Retinal pigment epithelial cell (primary cell): ENCODE measurements at places on chromosomes 11 and 22.

GRCh38 chr11:107996006-107996776 is 12.5 kb upstream of the CUL5 start:
- DNase-seq: no peak

DNA sequence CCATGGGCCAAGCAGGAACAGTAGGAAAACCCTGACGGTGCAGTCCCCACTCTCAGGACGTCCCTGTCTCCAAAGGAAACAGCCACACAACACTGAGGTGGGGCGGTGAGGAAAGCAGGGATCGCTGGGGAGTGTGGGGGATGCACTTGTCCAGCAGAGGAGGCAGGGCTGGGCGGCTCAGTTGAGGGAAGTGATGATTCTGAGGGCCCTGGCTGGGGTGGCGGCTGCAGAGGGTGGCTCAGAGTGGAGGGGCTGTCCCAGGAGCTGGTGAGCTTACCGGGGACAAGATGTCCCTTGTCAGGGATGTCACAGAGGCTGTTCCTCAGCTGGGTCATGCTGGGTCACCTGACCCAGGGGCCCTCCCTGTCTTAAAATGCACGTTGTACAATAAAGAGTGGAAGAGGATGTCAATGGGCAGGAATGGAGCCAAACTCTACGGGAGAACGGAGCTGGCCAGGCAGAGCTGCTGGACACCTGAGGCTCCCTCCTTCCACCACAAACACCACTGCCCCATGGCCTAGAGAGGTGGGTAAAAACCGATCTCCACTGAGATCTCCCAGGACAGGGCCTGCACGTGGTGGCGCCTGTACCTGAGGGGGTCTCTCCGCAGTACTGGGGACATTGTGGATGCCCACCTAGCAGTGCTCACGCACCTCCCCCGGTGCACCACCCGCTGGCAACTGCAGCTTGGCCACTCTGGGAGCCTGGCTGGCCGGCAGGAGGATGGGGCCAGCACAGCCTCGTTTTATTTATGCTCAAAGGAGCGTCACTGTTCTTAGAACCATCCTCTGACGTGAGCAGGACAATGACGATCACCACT is 9.7 kb upstream of the EFCAB6 start:
- no peak for DNase-seq

DNA sequence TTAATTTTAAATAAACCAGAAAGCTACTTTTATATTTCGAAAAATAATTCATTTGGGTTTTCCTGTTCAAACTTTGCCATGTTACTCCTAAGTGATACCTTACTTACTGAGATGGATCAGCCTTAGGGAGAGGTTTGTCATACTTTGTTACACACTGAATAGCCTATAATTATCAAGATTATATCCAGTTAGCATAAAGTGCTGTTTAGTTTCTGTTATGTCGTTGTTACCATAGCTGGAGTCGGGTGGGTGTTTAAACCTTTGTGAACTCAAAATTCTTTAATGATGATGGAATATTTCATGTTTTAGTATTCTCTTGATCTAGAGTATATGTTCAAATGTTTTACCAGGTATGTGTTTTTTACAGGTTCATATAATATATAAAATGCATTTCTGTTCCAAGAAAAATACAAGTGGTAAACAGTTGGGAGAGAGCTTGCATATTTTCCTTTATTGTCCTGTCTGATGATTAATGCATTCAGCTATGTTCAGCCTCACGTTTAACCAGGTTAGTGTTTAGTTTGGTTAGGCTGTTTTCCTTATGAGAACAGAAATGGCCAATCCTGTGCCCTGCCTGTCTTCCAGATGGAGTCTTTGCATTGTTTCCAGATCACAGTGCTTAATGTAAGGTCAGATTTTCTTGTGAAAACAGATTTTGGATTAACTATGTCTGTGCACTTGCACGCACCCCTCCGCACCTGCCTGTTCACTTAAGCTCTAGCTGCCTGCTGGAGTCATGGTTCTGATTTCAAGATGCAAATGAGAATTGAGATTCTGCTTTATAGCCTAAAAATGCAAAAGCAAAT is 105.6 kb downstream of the ATXN10 start:
- DNase-seq: peak; percentile 25

GRCh38 chr22:18065256-18065655 is 12.5 kb upstream of the PEX26 start:
- no peak for DNase-seq

DNA sequence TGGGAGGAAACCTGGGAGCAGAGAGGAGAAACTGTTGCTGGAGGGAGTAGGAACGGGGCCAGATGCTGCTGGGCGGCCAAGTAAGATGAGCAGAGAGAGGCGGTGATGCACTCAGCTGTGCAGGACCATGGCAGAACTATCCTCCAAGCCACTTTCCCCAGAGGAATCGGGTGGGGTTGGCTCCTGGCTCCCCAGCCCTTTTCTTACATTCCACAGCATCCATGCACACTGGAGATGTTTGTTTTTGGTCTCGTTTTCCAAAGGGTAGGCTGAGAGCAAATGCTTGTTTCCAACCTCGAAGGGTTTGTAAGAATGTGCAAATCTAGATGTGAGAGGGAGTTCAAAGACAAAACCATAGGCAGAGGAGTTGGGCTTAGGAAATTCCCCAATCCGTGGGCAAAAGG is 73.2 kb downstream of the DBX1 start:
- no peak for DNase-seq

DNA sequence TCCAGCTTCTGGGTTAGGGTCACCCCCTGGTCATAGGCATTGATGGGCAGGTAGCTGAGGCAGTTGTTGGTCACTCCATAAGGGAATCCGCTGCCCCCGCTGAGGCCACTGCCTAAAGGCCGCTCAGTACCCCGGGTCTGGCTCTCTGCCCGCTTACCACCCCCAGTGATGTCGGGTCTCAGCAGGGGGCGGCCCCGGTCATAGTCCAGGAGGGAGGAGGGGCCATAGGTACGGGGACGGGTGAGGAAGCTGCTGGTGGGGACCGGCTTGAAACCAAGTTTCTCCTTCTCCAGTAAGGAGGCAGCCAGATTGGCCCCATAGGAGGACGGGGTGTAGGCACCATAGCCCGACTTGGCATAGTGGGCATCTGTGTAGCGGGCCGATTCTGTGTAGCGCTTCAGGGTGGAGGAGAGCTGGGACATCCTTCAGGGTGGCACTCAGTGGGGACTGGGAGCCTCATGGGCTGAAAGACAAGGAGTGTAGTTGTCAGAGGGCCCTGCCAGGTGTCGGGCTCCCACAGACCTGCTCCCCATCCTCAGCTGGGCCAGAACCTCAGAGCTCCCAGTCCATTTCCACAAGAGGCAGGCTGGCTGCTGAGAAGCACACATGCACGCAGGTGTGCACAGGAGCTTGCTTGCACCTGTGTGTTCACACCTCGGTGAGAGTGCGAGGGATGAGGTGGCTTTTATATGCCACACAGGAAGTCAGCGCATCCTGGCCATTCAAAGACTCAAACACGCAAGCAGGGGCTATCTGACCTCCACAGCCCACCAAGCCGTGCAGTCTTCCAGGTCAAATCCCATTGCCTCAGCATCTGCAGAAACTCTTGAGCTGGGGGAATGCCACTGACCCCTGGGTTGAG is 8.2 kb downstream of the USP2 start:
- no peak for DNase-seq

DNA sequence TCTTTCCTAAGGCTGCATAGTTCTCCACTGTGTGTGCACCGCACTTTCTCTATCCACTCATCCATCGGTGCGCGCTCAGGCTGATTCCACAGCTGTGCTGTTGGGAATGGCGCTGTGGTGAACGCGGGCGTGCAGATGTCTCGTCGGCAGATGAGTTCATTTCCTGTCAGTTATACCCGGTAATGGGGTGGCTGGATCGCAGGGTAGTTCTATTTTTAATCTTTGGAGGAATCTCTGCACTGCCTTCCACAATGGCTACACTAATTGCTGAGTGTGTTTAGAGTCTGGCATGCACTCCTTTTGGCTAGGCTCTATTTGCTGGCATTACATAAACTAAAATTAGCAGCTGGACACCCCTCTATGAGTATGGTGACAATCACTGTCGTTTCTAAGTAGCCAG is 27.9 kb upstream of the KRTAP5-7 start:
- no peak for DNase-seq

DNA sequence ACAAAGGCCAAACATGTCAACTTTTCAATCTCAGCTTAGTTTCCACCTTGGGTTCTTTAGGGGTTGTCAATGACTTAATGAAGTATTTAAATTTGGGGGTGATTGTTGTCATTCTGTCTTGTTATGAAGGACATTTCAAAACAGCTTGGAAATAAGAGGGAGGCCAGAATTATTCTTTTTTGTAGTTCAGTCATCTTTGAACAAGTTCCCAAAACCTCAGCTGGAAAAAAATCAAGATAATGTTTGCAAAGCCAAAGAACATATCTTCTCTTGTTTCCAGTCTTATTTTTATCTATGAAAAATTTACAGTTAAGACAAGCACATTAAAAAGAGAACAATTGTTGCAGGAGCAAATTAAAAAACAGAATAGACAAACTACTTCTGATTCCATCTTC is 612.8 kb downstream of the INSC start:
- DNase-seq: no peak

DNA sequence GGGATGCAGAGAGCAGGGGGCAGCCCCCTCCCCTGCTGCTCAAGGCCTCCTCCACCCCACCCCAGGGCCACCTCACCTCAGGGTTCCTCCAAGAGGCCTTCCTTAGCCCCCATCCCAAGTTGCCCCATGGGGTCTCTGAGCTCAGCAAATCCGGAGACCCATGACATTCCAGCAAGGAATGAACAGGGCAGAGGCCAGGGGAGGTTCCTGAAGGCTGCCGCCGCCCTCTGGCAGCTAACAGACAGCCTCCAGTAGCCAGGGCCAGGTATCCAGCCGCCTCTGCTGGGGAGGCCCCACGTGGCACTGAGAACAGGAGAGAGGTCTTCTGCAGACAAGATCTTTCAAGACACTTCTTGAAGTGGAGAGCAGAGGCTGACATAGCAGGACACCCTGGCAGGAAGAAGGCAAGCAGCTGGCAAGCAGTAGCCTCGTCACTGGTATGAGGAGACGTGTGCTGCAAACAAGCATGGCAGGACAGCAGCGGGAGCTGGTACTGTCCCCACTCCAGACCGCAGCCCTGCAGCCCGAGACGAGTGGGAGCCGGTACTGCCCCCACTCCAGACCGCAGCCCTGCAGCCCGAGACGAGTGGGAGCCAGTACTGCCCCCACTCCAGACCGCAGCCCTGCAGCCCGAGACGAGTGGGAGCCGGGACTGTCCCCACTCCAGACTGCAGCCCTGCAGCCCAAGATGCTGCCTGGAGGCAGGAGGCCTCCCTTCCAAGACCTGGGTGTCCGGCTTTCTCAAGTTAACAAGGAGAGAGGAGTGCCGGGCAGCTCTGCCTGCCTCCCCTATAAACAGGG is 190.6 kb downstream of the IGLL1 start:
- DNase-seq: no peak

GRCh38 chr11:19674836-19675235 is 37.8 kb upstream of the NAV2 start:
- no peak for DNase-seq

DNA sequence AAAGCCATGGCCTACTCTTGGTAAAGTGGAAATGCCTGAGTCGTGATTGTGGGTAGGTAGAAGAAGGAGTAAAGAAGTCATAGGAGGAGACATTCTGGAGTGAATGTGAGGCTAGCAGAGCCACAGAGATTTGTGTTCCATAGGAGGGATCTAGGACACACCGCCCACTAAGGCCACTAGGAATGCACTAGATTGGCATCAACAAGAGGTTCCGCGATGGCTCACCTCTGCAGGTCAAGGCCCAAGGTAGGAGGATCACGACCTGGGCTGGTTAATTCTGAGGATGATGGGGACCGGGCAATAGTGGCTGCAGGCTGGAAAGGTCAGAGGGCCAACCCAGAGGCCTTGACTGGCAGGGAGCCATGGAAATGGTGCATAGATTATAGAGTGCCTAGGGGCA is 48.8 kb upstream of the OPCML start:
- no peak for DNase-seq

GRCh38 chr22:21760640-21761039 is 25.0 kb upstream of the YPEL1 start:
- DNase-seq: no peak

DNA sequence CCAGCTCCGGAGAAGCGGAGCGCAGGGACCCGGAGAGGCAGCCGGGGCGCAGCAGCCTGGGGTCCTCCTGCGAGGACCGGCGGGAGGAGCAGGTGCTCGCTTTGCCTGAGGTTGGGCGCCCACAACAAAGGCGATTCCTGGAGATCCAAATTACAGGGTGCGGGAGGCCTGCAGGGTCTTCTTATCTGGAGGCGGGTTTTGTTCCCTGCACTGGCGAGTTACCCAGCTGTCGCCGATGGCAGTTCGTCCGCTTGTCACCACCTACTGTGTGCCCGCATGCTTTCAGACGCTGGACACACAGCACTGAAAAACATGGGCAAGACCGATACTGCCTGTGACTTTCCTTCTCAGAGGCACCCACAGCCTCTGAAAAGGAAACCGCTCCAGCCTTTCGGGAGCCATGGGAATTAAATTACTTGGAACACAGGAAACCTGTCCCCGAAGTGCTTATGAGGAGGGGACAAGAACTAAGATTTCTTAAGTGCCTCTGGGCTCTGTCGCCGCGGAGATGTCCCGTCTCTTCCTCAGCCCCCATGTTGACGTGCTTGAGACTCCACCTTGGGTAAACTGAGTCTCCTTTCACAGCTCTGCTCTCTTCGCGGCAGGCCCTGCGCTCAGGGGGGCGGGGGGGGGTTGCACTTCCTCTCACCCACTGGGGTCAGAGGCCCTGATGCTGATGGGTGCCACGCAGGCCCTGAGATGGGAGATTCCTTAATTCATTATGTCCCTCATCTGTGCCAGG is 1.3 kb upstream of the ZFTA start:
- DNase-seq: no peak
